ENCODE measurements at places on chromosomes 3 and 15. TPM values are rescaled to one million over a fixed set of nuclear protein-coding genes. Genes with fewer than 3 reads are reported as not detected.

GATA2 gene
- 2.6 TPM for total RNA-seq

MCF2L2 gene
- not detected for total RNA-seq

SNX22 gene
- total RNA-seq = 0.50 TPM

CD276 gene
- 170 TPM for total RNA-seq

GUCA1C gene
- not detected for total RNA-seq

FHIT gene
- total RNA-seq = 2.5 TPM

LSAMP gene
- 12.2 TPM for total RNA-seq

All from smooth muscle cell of trachea (primary cell).